DMS 273 treated with DMSO at 0.1 percent for 48 hours (cell line): ENCODE measurements at places on chromosomes 2 and 18.

DNA sequence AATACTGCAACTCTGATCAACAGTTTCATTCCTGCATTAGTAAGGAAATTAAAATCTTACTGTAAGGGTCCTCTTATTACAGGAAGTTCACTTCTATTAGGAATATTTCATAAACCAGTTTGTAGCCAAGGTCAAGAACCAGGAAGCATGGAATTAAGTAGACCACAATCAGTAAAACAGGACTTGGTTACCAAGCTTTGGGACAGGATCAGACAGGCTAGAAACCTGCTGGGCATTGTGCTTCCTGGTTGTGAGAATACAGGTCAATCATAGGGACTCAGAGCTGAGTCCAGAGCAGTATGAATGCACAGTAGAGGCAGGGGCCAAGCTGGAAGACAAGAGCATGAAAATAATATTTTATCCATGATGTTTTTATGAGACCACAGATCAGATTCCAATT is 248.0 kb downstream of the IKZF2 start:
- DNase-seq, result no peak

GRCh38 chr2:226732478-226733188 is 67.0 kb downstream of the IRS1 start:
- DNase-seq, result no peak

DNA sequence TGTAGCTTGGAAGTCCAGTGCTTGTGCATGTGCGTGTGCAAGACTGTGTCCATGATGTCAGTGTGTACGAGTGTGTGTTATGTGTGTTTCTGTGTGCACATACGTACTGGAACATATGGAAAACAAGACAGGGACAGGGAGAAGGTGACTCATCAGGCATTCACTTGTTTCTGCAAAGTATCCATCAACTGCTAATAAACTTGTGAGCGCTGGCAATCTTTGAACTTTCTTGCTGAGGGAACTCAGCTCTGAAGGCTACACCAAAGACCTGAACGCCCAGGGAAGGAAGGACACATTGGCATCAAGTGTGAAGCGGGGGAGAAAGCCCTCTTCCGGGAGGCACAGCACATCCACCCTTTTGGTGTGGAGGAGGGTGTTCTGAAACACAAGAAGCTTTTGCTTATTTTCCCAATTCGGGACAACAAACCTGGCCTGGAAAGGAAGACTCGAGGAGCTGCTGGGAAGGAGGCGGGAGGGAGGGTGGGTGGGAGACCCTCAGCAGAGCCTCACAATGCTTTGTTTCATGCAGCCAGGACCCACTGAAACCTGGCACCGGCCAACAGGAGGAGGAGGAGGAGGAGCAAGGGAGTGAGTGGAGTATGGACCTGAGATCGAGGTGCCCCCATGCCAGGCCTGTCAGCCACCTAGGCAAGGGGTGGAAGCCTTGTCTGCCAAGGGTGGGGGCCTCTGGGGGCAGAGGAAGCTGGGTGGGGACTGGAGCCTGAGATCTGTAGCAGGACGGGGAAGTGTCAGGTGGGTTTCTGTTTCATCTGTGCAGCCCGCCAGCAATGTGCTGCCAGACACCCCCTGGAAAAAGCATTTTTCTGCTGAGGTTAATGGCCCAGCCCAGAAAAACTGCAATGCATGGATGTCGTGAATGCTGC is 26.8 kb downstream of the SMAD7 start:
- DNase-seq, result no peak

GRCh38 chr2:174902506-174903263 is 102.5 kb downstream of the CHN1 start:
- DNase-seq, result no peak

DNA sequence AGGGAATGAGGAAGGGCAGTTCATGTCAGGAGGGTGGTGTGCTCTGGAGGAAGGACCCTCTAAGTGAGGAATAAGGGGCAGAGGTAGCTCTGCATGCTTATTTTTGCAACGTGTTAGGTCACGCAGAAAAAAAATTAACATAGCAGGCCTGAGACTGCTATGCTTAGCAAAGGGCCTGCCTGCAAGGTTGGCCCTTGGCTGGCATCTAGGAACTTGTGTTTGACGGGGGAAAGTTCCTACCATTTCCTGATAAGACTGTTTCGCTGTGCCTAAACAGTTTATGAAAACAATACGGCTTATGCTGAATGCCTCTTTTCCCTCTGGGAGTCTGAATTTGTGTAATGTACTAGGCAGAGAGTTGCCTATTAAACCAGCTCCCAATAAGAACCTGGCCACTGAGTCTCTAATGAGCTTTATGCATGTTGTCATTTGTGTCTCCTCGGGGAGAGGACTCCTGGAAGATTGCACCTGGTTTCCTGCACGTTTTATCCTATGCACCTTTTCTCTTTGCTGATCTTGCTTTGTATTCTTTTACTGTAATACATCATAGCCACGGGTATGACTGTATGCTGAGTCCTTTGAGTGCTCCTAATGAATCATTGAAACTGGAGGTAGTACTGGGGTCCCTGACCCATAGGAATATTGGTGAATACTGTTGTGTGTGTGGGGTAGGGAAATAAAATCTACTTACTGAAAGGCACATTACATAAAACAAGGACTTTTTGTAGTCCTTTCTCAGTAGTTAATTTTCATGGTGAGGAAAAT is 169.0 kb downstream of the PRPF40A start:
- DNase-seq, result no peak

DNA sequence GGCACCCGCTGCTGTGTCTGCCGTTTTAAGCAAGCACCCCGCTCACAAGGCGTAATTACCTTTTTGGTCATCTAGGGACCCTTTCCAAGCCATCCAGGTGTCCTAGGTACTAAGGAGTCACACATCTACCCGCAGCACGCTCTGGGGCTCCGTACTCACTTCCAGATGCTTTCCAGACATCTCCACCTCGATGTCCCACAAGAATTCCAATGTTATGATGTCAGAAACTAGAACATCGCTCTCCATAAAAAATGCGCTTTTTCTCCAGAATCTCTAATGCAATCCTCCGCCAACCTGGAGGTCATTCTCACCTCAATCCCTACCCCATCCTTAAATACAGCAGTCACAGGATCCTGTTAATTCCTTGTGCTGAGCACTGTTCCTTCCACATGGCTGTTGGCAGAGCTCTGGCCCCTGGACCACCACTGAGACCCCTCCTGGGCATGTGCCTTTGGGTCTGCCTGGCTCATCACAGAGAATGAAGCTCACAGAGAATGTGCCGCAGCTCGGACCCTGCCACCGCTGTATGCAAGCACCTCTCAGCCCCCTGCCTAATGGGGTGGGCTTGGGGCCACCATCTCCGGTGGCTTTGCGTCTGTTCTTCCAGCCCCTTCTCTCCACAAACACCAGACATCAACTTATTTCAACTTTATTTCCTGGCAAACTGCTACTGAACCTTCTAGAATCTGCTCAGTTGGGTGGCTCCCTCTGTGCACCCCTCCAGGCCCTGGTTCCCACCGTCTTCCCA is 4.6 kb upstream of the PXDN start:
- DNase-seq, result no peak

- no peak for DNase-seq
Observed at GRCh38 chr2:20382965-20383810, 32.5 kb upstream of the PUM2 start.

DNA sequence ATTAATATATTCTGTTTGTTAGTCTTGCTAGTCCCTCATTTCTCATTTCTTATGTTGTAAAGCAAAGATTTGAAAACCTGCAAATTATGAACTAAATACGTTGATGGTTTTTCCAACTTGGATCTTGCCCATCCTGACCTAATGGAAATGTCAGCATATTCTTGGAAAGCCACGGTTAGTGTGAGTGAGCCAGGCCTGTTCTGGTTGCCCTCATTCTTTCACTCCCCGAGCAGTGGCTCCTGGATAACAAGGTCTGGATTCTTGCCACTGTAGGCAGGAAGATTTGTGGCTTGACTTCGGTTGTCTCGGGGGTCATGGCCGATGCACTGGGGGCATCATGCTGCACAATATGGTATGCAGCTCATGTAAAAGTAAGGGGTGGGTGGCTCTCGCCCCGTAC is 359.1 kb downstream of the MEIS1 start:
- DNase-seq, result no peak

GRCh38 chr2:124281541-124281940 is 256.5 kb downstream of the CNTNAP5 start:
- DNase-seq, result no peak

- no peak for DNase-seq
Observed at GRCh38 chr18:10838553-10838952, 310.8 kb downstream of the PIEZO2 start.

- DNase-seq, result no peak
Observed at GRCh38 chr2:42298996-42299754, 61.8 kb downstream of the COX7A2L start.

- DNase-seq, result no peak
Observed at GRCh38 chr18:78423811-78424210, 555.8 kb upstream of the SALL3 start.

GRCh38 chr2:241066171-241066892 is 35.8 kb downstream of the MTERF4 start:
- DNase-seq, result no peak

GRCh38 chr2:79512442-79513401 is at the start of gene CTNNA2:
Gene CTNNA2 (plus strand): TSS chr2:79513051.
- DNase-seq, result no peak

- DNase-seq, result no peak
Observed at GRCh38 chr18:54772056-54772455, 56.2 kb upstream of the RAB27B start.

GRCh38 chr2:241898463-241899270 is 29.1 kb downstream of the RTP5 start:
- no peak for DNase-seq

- DNase-seq, result no peak
Observed at GRCh38 chr2:134431838-134432434, 178.1 kb downstream of the MGAT5 start.

DNA sequence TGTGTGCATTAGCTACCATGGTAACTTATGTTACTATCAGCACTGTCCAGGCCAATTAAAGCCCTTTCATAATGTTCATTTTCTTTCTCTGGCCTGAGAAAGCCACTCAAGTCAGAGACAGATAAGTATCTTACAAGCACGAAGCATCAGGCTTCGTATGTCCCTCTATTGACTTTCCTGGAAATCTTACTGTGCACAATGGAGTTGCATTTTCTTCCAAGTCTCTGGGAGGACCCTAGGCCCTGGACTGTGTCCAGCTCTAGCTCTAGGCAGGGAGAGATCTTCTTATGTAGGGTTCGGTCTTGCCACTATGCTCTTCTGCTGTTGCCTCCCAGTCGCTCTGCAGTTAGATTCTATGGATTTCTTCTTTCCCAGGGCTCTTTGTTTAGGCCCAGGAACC is 40.0 kb upstream of the ITGA6 start:
- no peak for DNase-seq

GRCh38 chr2:234391625-234392024 is 105.3 kb downstream of the ARL4C start:
- DNase-seq, result no peak

DNA sequence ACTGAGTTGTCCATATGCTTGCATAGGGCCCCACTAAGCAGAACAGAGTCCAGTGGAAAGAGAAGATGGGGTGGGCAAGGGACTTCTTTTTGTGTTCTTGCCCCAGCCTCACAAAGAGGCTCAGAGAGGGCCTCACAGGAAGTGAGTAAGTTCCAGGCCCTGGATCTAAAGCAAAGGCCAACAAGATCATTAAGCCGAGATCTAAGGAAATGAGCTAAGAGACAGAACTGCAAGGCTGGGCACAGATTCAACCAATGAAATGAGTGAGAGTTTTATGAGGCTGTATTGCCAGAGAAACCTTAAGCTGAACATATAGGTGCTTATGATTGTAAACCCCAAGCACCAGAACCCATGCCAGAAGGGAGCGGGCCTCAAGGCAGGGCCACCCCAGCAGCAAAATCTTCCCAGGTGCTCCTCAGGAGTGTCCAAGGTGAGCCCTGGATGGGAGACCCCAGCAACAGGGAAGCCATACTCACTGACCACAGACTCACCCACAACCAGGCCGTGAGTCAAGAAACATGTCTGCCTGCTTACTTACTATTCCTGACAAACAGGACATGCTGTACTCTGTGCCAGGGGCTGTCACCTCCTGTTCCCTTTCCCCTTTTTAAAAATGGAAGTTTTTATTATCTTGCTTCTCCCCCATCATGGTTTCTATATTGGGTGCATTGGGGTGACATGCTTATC is 40.2 kb downstream of the SLC14A1 start:
- DNase-seq, result no peak

DNA sequence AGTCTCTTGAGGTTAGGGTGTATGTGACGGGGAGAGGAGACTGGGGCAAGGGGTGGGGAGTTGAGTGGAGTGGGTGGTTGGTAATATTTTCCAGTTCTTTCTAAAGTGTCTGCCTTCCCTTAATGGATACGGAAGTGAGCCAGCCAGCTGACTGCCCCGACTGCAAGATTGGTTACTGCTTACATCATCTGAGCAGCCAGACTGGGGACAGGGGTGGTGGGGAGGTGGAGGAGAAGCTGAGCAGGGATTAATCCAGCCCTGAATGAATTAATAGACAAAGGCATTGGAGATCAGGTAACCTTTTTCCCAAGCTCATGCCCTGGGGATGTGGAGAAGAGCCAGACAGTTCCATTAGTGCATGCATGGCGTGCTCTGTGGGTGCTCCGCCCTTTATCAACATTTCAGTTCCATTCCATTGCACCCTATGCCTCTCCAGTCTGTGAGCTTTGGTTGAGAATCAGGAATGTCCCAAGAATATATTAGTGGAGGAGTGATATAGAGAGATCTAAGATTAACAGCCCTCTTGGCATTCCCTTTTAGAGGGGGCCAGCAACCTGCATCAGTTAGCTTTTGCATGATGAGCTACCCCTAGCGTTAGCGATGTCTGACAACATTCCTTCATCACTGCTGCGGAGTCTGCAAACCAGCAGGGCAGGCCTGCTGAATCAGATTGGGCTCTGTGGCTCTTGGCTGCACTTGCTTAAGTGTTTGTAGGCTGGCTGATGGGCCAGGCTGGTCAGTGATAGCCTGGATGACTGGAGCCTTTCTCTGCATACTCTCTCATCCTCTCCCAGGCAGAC is 67.4 kb downstream of the TNP1 start:
- DNase-seq, result no peak
